ENCODE measurements at places on chromosomes 7 and 10.

DNA sequence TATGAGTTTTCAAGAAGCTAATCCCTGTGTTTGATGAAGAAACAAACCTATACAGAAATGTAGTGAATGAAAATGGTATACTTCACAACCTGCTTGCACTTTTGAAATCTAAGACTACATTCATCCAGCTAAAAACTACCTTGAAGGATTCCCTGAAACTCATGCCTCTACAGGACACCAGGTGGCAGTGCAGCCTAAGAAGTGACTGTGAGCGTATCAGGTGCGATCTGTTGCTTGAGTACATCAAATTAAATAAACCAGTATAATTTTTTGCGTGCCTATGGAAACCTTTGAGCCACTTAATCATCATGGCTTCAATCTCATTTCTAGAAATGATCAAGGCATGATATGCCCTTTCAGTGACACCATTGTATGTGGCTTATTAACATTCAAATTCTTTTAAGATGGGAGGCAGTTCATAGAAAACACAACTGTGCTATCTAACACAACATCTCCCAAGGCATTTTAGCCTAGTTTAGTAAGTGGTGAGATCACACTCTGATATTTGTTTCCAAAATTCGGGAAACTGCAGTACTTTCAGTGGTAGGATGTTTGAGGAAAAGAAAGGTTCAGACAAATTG, 57.4 kb downstream of the PPP1R17 start:
- no peak for DNase-seq

- DNase-seq = no peak
Observed at GRCh38 chr7:36312064-36312914, 77.4 kb upstream of the ANLN start.

- DNase-seq = no peak
Observed at GRCh38 chr10:84217746-84218145, 7.6 kb downstream of the LRIT2 start.

- DNase-seq = no peak
Observed at GRCh38 chr7:27459731-27460053, 203.0 kb downstream of the HIBADH start.

DNA sequence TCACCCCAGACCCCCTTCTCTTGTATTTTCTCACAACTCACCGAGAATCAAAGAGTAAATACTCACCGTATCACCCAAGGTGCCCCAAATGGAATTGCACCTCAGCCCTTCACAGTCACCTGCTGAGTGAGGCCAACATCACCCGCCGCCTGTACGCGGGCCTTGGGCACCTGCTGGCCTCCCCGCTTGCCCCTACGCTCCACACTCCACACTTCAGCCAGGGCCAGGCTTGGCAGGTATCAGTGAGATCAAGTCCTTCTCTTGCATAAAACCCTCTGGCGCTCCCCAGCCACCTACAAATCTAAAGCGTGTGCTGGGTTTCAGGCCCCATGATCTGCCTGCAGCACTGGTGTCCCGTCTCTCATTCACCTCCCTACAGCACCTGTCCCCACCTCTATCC, 300.6 kb downstream of the GFRA1 start:
- DNase-seq = no peak

- DNase-seq = no peak
Observed at GRCh38 chr7:98840722-98841121, 29.1 kb downstream of the TMEM130 start.

DNA sequence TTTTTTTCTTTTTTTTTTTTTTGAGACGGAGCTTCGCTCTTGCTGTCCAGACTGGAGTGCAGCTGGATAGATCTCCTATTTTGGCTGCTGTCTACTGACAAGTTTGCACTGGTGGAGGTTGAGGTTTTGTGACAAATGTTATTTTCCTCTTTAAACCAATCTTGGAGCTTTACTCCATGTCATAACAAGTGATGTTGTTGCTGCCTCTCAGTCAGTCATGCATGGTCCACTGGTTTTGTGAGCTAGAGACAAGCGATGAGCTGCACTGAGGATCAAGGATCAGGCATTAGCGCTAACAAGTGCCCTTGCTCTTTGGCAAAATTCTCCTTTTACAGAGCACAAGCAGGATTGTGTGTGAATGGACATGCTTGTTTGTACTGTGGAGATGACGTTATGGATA, 805 bp upstream of the WDFY4 start:
- no peak for DNase-seq

GRCh38 chr10:131979821-131980270, 1.9 kb downstream of the BNIP3 start:
- DNase-seq = no peak

- no peak for DNase-seq
Observed at GRCh38 chr7:33687625-33688024, 217.7 kb upstream of the BMPER start.

GRCh38 chr7:132078891-132079735, 497.2 kb downstream of the PLXNA4 start:
- no peak for DNase-seq

GRCh38 chr7:134571101-134571500, 22.2 kb downstream of the AKR1B15 start:
- no peak for DNase-seq

GRCh38 chr7:65295409-65295808, 78.2 kb upstream of the ZNF92 start:
- DNase-seq = no peak

DNA sequence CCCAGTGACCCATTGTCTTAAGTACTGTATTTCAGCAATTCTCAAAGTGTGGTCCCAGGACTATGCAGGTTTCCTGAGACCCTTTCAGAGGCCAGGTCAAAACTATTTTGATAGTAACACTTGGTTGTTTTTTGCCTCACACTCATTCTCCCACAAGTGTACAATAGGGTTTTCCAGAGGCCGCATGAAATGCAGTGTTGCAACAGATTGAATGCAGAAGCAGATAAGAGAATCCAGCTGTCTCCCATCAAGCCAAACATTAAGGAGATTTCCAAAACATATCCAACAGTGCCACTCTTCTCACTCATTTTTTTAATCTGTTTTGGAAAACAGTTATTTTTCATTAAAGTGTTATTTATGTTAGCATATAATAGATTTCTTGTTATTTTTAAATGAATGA, 20.0 kb downstream of the VKORC1L1 start:
- no peak for DNase-seq

DNA sequence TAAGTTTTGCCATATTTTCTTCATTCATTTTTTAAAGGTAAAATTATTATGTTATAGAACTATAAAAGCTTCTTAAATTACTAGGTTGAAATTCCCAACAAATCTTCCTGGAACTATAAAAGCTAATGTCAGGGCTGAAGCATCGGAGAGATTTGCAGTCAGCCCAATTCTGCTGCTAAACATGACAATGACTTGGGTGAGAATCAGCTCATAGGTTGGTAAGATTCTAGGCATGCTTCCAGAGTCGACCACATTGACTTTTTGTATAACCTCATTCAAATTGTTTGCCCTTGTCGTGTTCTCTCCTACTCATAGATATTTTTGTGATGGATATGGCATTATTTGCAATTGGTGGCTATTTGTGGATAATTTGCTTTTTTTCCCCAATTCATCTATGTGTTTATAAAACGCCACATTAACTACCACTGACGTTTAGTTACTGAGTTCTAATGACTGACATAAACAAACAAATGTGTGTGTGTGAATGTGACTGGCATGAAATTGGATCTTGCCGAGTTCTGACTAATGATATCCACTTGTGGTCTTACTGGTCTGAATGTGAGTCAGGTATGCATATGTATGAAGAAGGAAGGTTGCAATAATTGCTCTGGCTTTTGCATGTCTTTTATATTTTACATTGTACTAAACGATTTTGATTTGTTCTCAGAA, 579.8 kb downstream of the PARD3 start:
- no peak for DNase-seq

DNA sequence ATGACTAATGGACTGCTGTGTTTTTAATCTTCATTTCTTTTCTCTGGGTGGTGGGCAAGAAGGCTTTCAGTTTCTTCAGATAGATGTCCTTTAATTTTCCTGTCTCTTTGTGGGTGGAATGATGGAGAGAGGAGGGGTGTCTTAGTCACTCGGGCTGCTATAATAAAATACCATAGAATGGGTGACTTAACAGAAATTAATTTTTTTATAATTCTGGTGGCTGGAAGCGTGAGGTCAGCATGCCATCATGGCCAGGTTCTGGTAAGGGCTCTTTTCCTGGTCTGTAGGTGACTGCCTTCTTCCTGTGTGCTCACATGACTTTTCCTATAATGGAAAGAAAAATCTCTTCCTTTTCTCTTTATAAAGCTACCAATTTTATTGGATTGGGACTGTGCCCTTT, 6.3 kb downstream of the RSBN1L start:
- no peak for DNase-seq

GRCh38 chr10:13079776-13080050, 20.2 kb upstream of the OPTN start:
- no peak for DNase-seq

DNA sequence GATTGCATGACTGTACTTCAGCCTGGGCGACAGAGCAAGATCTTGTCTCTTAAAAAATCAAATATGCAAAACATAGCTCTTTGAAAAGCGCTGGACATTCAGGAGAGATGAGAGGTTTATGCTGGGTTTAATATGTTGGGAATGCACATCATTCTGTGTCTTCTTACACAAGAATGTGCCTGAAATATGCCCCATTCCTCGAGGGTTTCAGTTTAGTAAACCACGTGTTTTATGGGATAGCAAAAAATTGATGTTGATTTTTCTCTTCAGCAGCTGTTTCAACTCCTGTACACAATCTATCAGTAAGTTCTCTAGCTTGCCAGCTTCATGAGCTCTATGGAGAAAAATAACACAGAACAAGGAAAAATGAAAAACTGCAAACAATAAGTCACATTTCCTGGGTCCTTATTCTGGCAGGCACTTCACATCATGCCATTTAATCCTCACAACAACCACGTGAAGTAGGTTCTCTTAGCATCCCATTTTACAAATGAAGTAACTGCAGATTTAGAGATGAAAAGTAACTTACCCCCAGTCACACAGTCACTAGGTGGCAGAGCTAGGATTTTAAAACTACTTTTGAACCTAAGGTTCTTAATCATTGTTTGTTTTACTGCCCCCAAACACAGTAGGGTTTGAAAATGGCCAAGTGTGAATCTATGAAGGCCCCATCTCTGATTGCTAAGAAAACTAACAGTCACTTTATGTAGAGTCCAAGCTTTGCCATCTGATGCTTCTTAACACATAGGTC, 423.6 kb downstream of the PHTF2 start:
- no peak for DNase-seq

GRCh38 chr7:25951414-25952260, 200.4 kb upstream of the NFE2L3 start:
- DNase-seq = no peak

GRCh38 chr10:14478201-14478600, 147.5 kb upstream of the FRMD4A start:
- no peak for DNase-seq

DNA sequence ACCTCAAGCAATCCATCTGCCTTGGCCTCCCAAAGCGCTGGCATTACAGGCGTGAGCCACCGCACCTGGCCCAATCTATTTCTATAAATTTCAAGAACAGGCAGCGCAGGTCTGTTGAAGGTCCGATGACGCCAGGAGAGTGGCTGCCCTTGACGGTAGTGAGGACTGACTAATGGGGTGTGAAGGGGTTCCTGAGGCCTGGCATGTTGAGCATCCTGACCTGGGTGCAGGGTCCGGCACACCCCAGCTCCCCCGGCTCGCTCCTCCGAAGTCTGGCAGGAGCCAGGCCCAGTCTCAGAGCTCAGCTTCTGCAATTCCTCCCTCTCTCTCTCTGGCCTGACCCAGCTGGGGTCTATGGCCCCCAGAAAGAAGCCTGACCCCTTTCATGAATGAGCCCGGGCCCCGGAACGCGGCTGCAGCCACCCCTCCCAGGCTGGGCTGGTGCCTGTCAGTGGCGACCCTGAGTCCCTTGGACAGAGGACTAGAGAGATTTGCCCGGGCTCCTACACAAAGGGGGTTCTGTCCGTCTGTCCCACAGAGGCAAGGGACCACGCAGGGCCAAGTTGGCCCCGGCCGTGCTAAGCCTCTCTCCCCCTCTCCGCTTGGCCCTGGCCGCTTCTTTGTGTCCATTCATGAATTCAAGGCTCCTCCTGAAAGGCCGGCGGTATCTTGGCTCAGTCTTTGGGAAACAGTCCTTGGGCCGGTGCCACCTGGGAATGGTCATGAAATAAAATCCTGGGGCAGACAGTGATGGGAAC, 18.8 kb downstream of the MMD2 start:
- DNase-seq = no peak

GRCh38 chr7:82164813-82165212, 278.8 kb downstream of the CACNA2D1 start:
- DNase-seq = no peak

DNA sequence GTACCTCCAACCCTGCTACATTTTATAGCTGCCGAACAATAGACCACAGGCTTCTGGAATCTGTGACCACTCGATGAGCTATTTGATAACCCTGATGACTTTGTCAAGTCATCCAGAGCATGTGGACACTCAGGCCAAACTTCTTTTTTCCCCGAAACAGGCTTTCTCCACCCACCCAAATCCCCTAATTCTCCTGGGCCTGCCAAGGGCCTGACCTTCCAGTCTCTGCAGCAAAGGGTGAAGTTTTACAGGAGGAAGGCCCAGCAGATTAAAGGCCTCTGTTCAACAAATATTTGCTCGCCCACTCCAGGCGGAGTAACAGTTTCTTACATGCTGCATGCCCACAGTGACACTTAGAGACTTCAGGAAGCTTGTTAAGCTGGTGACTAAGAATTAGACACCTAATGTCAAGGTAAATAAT, 2.0 kb downstream of the JCAD start:
- DNase-seq = no peak

DNA sequence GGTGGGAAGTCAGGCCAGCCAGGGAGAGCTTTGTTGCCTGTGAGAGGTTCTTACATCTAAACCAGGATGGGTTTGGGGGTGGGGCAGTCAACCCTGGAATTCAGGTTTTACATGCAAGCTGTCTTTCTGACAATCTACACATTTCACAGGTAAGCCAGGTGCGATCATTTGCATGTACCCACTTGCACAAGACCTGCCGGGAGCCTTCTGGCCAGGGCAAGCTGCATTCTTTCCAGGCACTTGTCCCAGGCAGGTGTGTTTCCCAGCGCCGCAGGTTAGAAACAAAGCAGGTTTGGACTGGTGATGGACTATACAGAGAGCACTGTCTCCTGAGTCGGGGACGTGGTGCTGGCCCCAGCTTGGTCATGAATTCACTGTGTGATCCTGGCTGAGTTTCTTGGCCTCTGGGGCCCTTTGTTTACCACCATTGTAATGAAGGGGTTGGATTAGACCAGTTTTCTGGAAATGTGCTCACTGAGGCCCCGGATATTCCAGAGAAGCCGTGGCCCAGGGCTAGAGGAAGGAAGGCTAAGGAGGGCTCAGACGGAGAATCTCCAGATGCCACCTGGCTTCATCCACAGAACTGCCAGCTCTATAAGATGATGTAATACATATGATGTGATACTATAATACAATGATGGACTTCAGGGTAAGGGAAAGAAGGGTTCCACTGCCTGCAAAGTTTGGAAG, 205.2 kb upstream of the SVIL start:
- no peak for DNase-seq

- DNase-seq = no peak
Observed at GRCh38 chr10:85558533-85558932, 808.1 kb downstream of the GRID1 start.

DNA sequence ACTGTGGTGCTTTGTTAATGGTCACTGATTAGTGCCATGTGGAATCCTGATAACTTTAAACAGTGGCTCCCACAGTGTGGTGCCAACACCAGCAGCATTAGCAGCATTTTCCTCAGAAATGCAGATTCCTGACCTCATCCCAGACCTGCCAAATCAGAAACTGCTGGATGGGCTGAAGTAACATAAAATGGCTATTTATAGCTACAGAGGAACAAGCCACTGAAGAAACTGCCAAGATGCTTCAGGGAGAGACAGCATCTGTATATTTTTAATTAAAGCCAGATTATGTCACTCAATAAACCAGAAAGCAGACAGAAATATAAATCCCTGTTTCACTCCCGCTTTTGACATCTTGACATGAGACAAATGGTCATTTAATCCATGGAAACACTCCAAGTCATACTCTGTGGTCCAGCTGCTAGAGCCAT, 178.5 kb downstream of the AMPH start:
- no peak for DNase-seq

Data from stimulated activated CD4-positive, alpha-beta T cell treated with anti-CD3 and anti-CD28 coated beads, Interleukin-1b, Interleukin-23, amount 100 ng/mL, for 1 hour (primary cell).